Amniotic stem cell (primary cell): ENCODE measurements at places on chromosomes 4 and X.

DNA sequence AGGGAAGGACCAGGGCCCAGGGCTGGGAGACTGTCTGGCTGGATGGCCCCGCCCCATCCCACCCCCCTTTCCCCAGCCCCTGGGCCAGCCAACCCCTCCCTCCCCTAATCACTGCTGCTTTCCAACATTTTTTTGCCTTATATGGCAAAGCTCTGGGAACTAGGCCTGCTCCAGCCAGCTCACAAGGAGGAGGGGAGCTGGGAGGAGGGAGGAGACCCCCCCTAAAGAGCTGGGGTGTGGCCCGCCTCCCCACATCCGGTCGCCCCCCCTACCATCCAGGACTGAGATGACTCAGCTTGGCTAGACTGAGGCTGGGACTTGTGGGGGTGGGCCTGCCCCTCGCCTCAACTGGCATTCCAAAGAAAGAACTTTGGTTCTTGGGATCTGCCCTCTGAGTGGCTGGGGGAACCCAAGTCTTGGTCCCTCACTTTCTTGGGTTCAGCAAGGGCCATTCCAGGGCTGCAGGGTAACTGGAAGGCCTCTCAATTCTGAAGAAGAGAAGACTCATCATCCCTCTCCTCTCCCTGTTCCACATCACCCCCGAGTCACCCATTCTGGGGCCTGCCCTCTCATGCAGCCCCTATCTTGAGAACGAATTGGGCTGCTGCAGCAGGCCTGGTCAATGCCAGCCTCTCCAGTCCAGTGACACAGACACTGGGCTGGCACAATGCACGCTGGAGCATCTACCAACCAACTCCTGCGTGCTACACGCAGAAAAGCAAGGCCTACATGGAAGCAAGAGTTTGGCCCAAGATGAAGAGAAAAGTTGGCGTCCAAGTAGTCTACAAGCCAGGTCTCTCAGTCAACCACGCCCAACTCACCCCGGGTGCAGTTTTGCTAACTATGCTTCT is 4.8 kb downstream of the FLNA start:
- peak; percentile 68 for DNase-seq

- no peak for DNase-seq
These were observed 382.0 kb downstream of the MAGEB5 start for GRCh38 chrX:26597981-26598380.

GRCh38 chr4:17787315-17787714 is 5.9 kb upstream of the FAM184B start:
- DNase-seq: no peak

GRCh38 chrX:8090482-8090881 is 80.6 kb downstream of the VCX2 start:
- DNase-seq: no peak

DNA sequence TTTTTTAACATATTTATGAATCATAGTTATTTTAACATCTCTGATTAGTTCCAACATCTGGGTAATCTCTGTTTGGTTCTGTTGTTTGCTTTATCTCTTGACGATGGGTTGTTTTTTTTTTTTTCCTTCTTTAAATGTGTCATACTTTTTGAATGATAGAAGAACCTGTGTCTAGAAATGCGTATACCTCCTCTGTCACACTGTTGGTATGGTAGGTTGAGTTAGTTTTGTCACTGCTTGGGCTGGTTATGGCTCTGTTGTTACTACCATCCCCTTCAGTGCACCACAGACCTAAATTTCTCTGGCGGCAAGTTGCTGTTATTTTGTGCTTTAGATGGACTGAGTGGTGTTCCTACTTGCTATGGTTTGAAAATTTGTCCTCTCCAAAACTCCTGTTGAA is 16.8 kb downstream of the STIM2 start:
- DNase-seq: no peak

- no peak for DNase-seq
These were observed 34.1 kb downstream of the EXOC1 start for GRCh38 chr4:55887594-55887993.

GRCh38 chrX:2424317-2424716 is 76.5 kb downstream of the DHRSX start:
- DNase-seq: no peak

DNA sequence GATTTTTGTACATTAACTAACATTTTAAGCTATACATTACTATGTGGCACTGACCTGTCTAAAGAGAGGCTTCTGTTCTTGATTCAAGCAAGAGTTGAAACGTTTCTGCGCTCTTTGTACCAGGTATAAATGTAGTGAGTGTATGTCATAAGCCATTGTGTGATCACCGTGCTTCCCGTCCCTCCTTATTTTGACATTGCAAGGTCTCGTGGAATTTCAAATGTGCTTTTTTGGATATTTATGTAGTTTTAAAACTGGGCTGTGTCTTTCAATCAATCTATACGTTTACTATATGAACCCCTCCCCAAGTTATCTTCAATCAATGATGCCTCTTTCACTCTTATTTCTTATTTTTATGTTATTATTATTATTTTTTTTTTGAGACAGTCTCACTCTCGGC is at the start of gene KLHL15:
Gene KLHL15 (minus strand): TSS at position 101 of the 400 bp plus-strand sequence. CDS start 20,493 bp downstream, outside the sequence.
- no peak for DNase-seq

- no peak for DNase-seq
These were observed 119.7 kb downstream of the GASK1B start for GRCh38 chr4:158053086-158053485.

DNA sequence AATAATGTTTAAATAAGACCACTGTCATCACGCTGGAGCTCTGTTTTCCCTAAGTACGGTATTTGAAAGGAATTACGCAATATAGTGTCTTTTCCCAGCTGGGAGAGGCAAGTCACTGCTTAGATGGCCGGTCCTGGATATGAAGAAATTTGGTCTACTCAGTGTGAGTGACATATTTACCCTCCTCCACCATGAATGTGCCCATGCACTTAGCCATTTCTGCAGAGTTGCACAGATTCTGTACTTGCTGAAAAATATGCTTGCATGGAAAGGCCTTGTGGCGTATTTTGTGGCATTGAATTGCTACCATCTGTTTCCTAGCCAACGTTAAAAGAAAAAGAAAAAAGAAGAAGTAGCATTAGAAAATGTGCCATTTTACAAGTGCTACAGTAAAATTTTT is 73.1 kb downstream of the ADGRL3 start:
- no peak for DNase-seq

GRCh38 chr4:115278830-115279229 is 165.4 kb upstream of the NDST4 start:
- no peak for DNase-seq

GRCh38 chr4:38333219-38333618 is 330.8 kb upstream of the KLF3 start:
- DNase-seq: no peak

- DNase-seq: no peak
These were observed 173.9 kb upstream of the VCX3A start for GRCh38 chrX:6708676-6709380.

GRCh38 chr4:148054275-148054674 is 322.4 kb downstream of the ARHGAP10 start:
- no peak for DNase-seq

- DNase-seq: no peak
These were observed 1279.7 kb downstream of the PCDH7 start for GRCh38 chr4:31999848-32000247.

GRCh38 chr4:159212675-159213293 is 109.9 kb downstream of the RAPGEF2 start:
- no peak for DNase-seq

DNA sequence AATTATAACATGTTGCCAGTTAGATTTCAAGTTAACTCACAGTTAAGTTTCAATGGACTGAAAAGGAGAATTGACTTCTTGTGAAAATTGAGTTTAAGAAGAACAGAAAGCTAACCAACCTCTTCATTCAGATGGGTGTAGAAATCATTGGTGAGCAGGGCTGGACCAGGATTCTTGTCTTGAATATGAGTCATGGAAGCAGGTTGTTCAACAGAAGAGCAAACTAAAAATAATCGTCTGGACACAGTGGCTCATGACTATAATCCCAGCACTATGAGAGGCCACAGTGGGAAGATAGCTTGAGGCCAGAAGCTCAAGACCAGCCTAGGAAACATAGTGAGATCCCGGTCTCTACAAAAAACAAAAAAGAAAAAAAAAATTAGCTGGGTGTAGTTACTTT is 98.2 kb downstream of the ARSJ start:
- no peak for DNase-seq

DNA sequence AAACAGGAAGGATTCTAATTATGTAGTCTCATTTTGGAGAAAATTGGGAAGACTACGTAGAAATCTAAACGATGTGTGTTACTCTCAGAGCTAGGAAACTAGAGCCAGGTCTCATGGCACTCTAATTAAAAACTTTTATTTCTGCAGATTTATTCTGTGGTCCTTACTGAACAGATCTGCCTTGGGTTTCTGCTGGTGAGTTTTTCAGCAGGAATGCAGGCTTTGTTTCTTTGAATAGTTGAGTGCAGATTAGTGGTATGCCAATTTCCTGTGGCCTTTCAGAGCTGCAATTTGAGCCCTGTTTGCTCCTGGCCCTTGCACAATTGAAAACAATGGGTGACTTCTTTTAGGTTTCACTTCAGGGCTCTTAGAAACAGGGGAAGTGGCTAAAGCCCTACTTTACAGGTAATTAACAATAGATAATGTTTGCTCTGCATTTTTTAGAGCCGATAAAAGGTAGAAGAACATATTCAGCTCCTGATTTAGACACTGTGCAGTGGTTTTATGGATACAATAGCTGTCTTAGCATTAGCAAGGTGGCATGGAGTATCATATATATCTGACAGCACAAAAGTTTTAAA is 21.8 kb downstream of the SPRY1 start:
- peak; percentile 57 for DNase-seq

GRCh38 chr4:4384837-4385236 is 2.1 kb upstream of the NSG1 start:
- no peak for DNase-seq
